8988T (cell line): ENCODE measurements at places on chromosomes 5 and 9.

GRCh38 chr9:112248722-112249121, 73.6 kb upstream of the SUSD1 start:
- no peak for DNase-seq

- no peak for DNase-seq
Measured at GRCh38 chr5:149841851-149842793, 102.5 kb downstream of the PDE6A start.

DNA sequence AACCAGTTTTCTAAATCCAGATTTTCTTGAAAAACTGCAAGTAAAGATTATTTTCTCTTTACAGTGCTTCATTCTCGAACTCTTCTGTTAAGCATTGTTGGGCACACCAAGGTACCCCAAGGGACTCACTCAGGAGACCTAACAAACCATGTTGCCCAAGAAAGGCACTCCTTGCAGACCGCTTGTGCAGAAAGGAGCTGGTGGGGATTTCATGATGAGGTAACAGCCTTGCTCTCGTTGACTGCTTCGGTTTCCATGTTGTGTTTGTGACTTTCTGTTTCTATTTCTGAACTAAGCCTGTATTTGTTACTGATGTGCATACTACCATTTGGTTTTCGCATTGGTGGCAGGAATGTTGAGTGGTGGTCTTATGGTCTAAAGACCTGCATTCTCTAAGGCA, 266.6 kb upstream of the DAP start:
- DNase-seq = no peak

DNA sequence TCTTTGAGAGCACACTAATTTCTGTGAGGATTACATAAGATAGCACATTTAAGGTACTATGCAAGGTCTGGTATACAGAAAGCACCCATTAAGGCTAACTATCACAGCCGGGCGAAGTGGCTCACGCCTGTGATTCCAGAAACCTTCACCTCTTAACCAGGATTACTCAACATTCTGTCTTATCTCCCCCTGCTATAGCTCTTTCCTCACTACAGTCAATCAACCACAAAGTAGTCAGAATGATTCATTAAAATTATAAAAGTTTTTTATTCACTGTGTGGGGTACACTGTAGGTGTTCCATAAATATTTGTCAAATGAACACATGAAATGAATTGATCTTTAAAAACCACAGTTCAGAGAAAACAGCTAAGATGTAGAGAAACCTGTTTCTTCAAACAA, 48.7 kb downstream of the CHD1 start:
- DNase-seq = no peak

DNA sequence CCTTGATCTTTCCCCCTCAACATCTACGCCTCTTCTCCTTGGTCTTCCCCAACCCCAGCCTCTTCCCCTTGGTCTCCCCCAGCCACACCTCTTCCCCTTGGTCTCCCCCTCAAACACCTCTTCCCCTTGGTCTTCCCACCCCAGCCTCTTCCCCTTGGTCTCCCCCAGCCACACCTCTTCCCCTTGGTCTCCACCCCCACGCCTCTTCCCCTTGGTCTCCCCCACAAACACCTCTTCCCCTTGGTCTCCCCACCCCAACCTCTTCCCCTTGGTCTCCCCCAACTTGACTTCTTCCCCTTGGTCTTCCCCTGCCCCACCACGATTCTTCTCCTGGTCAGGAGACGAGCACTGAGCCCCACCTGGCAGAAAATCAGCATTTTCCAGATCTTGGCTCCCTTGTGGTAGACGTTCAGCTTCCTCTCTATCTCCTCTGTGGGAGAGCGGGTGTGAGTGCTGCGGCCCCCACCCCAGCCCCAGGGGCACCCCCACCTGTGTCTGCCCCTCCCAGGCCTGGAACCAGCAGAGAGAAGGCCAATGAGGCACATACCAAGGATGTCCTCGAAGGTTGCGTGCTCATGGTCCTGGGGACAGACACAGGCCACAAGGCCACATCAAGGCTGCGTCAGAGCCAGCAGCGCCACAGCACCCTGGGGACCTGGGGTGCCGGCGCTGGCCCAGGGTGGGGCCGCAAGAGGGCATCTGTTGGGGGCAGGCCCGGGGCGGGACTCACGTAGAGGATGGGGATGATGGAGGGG, 7.0 kb downstream of the NSMF start:
- DNase-seq = peak; percentile 10

- no peak for DNase-seq
Measured at GRCh38 chr5:32068561-32068960, 105.6 kb downstream of the GOLPH3 start.

DNA sequence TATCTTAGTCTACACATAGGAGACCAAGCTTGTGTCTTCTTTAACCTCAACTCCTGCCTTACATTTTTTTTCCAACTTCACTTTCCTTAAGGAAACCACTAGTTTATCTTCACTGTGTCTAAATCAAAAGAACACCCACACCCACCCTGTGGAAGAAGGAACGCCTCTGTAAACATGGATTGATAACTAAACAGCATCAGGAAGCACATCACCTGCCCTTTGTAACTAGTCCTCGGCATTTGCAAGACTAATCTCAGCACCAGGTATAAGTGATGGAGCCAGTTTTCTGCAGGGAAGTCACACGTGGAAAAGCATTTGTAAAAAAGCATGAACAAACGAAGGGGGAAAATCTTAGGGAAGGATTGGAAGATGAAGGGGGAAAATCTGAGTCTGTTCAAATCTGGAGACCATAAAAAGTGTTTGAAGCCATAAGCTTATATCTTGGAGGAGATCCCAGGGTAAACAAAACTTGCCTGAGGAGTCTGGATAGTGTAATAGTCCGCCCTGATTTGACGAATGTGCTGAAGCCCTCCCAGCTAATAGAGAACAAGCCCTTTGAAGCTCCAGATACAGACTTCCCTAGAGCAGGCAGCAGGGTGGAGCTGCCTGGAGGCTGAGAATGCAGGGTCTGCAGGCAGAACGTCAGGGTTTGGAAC, 117.3 kb upstream of the LHFPL2 start:
- DNase-seq = no peak

GRCh38 chr5:163387589-163388343, 49.6 kb upstream of the CCNG1 start:
- no peak for DNase-seq

GRCh38 chr9:136245219-136246150, at the start of gene QSOX2:
Gene QSOX2 (minus strand): TSS chr9:136245812. CDS start chr9:136245803, 9 bp downstream.
- DNase-seq = peak; percentile 85

DNA sequence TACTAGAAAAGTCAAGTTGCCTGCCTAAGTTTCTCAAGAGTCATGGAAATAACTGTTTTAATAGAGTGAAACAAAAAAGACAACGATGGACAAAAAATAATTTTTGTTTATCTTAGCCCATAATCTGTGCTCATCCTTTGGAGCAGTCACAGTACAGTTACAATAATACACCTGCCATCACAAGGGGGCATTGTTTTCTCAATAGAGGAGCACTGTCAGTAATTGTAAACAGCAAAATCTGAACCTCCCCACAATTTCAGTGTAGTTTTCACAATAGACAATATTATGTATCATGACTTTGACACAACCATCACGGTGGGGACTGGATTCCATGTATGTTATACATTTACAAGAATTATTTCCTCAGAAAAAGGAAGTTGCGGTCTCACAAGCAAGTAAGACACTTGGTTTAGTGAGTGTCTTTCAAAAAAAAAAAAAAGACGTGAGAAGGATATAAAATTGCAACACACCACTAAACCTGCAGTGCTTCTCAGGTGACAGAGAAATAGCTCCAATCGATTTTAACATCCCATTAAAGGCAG, 586.3 kb downstream of the PTPRD start:
- no peak for DNase-seq

GRCh38 chr5:81115261-81115660, 117.9 kb upstream of the CKMT2 start:
- DNase-seq = no peak
